ENCODE measurements at places on chromosomes 7 and 10.

DNA sequence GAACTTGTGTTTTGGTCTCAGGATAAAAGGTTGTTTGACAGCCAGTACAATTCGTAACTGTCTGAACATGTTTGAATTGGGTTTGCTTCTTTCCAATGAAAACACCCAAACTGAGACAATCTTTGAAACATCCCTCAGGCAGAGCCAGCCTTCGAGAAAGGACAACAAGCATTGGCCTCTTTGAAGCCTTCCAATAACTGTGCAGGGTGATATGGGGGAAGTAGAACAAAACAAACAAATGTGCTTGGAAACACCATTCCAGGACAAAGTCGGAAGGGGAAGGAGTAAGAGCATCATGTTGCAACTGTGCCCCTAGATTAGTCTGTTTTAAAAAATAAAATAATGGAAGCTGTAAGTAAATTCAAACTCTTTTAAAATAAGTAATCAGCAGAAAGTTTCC, 39.5 kb downstream of the IL2RA start:
- DNase-seq = no peak

DNA sequence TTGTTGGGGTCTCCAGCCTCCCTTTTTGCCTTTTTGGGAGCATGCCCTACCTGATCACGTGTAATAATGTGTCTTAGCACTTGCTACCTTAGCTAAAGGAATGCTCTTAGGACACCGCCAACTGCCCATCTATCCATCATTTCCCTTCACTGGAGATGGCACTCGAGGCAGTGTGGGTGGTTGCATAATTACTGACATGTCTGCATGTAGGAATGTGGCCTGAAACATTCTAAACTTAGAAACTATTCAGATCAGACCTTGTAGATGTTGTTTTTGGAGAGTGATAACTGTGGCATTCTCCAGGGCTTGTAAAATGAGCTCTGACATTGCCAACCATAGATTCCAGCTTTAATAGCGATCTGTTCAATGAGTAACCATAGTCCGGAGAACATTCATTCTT, 365.8 kb downstream of the BBS9 start:
- DNase-seq = no peak

GRCh38 chr10:133475425-133475734, 21.6 kb downstream of the SCART1 start:
- no peak for DNase-seq

DNA sequence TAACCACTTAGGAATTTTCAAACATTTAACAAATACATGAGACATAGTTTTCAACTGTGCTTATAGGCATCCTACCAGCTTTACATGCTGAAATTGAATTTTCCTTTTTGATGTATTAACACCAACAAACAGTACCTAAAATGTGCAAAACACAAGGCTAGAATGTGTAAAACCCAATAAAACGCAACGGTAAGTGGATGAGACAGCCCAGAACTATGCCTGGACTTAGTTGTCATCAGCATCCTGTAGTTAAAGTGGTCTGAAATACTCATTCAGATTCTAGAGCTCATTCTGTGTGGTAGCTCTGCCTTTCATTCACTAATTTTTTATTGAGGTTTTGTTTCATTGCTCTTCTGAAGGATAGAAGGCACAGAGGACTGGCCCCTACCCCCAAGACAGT, 137.1 kb downstream of the BMPER start:
- no peak for DNase-seq

DNA sequence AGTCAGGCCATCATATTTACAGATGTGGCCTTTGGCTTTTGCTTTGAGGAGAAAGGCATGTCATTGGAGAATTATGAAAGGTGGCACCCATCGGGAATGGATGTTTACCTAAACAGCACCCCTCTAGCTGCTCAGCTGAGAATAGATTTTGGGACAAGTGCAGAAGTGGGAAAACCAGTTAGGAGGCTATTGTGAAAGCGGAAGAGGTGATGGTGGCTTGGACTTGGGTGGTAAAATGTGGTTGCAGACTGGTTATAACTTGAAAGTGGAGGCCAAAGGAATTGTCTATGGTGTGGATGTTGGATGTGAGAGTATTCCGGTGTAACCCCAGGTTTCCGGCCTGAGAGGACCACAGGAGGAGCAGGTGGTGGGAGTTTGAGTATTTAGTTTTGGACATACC, 5.2 kb upstream of the SLC12A9 start:
- DNase-seq = no peak

DNA sequence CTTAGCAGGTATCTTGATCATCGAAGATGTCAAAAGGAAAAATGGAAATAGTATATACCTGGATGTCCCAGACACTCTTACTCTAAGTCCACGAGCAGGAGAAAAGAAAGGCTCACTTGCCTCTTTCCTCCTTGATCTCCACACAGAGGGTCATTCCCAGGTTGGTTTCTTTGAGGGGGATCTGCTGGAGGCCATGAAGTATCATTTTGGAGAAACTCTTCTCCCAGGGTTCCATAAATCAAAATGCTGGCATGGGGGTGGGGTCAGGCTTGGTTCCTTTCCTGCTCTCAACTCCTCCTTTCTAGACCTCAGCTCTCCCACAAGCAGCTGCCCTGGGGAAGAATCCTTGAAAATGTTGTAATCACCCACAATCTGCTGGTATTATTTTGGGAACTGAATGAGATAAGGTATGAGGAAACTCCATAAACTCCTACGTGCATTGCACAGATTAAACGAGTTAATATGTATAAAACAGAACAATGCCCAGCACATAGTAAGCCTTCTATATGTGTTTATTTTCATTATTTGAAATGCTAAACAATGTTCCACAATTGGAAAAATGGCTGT, 54.4 kb downstream of the PRKCQ start:
- DNase-seq = no peak

DNA sequence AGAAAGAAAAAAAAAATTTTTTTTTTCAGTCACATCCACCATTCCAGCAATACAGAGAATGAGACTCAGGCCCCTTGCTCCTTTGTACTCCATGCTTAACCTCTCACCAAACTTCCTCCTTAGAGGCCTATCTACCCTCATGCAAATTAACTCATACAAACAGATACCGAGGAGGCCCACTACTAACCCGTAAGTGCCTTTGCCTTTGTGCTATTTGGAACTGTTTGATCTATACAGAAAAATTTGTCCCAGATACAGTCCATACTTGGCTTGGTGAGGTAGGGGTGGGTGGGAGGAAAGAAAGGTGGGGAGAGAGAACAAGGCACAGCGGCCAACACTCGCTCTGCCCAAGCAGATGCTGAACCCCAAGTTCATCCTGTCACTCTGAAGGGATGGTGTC, 87.8 kb upstream of the DUSP5 start:
- DNase-seq = no peak

- no peak for DNase-seq
Measured at GRCh38 chr10:88033385-88033784, 170.0 kb downstream of the PTEN start.

DNA sequence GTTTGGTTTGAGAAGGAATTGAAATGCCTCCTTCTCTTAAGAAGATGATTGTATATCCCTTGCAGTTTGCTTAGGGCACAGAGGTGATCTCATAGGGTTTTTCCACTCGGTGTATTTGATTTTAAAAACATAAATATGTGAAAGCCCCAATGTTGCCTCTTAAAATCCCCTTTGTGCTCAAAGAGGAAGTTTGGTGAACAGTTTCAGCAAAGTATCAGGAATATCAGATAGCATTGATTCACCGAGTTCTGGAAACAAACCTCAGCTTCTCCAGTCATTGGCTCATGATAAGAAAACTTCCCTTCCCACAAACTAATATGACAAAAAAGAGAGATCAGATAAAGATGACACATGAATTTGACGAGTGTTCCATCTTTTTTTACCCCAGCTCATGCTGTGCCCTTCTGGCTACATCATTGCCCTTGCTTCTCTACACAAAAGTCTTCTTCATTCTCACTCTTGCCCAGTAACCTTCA, 20.1 kb upstream of the SMNDC1 start:
- DNase-seq = no peak

GRCh38 chr10:12703126-12703525, 298.4 kb downstream of the CCDC3 start:
- DNase-seq = no peak

DNA sequence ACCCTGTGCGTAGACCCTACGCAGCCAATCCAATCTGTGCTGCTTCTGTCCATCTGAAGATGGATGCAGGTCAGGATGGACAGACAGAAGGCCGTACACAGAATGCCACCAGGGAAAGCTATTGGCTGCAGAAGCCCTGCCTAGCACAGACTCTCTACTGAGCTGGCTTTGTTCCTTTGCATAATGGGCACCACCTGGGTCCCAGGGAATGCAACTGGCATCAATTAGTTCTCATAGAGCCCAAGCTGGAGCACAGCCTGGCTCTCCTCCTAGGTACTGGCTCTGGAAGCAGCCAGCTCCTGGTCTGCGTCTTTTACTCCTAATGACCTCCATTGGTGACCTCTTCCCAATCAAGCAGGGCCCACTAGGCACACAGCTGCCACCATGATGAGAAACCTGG, 26.8 kb upstream of the CACUL1 start:
- DNase-seq = no peak

Measured in activated T-helper 9 cell treated with anti-CD3 and anti-CD28 coated beads, Interleukin-2, amount 50 U/mL, for 16 hours (primary cell).